Activated T-helper 9 cell treated with anti-CD3 and anti-CD28 coated beads, Interleukin-2, amount 50 U/mL, for 16 hours (primary cell): ENCODE measurements at places on chromosomes 3 and 15.
A peak's percentile ranks its signal among the peaks of the same experiment; 100 is the strongest.

- DNase-seq: no peak
These were observed 7.7 kb downstream of the PLSCR1 start for GRCh38 chr3:146536681-146537080.

- DNase-seq: no peak
These were observed 23.4 kb downstream of the P2RY1 start for GRCh38 chr3:152858170-152858800.

- DNase-seq: no peak
These were observed 367.7 kb downstream of the CGGBP1 start for GRCh38 chr3:87691109-87691508.

GRCh38 chr3:89314454-89315098 lies 207.2 kb downstream of the EPHA3 start:
- DNase-seq: no peak

- DNase-seq: no peak
These were observed 1283.7 kb downstream of the OTOL1 start for GRCh38 chr3:162780313-162780712.

GRCh38 chr3:136380530-136380929 lies 130.4 kb downstream of the PCCB start:
- no peak for DNase-seq

DNA sequence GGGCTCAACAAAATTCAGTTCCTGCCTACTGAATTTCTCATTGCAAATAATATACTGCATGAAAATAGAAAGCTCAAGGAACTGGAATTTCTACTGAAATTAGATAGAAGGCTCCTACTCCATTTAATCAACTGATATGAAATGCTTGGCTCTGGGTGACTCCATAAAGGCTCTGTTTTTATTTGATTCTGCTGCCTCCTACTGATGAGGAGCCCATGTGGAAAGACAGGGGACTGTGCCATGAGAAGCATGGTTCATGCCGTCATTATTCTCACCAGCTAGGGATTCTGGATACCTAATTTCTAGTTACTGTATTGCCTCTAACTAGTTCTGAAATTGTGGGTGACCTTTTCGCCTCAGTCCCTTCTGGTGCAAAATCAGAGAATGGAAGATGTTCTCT lies 366.2 kb upstream of the DPH6 start:
- no peak for DNase-seq

DNA sequence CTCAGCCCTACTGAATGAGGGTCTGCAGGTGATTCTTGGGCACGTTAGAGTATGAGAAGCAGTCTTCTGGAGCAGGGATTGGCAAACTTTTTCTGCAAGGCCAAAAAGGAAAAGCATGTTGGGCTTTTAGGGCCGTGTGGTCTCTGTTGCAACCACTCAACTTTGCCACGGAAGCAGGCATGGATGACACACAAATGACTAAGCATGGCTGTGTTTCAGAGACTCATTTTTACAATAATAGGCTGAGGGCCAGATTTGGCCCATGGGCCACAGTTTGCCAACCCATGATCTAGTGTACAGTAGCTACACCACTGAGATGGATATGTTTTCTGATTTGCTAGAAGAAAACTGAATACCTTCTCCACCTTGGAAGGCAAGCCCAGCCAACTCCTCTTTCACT lies 66.1 kb upstream of the PRICKLE2 start:
- no peak for DNase-seq

DNA sequence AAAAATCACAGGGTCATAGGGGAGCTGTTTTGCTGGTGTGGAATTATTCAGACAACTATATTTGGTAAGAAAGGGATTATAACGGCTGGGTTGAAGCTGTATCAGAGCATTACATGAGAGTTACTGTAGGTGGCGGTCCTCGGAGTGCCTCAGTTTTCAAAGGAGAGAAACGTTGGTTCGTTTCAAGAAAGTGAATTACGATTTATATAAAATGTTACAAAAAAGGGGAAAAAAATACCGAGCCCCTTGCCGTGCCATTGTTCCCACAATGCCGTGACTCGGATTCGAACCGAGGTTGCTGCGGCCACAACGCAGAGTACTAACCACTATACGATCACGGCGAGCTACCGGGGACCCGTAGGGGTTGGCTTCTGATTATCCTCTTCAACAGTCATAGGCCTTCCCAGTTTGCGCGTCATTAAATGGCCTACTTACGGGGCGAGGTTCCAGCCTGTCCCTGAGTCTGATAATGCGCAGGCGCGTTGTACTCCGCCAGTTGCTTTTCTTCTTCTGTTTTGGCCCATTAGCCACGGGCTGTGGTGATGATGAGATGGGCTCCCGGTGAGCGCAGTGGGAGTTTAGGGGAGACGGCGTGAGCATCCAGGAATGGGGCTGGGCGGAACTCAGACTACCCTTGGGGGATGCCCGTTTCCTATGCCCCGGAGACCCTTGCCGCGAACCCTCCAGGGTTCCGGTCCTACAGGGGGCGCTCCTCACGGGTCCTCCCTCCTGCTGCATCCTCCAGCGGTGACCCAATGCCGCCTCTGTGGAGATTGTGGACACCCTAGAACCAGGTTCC lies 10.8 kb upstream of the SHF start:
- DNase-seq: peak; percentile 90

DNA sequence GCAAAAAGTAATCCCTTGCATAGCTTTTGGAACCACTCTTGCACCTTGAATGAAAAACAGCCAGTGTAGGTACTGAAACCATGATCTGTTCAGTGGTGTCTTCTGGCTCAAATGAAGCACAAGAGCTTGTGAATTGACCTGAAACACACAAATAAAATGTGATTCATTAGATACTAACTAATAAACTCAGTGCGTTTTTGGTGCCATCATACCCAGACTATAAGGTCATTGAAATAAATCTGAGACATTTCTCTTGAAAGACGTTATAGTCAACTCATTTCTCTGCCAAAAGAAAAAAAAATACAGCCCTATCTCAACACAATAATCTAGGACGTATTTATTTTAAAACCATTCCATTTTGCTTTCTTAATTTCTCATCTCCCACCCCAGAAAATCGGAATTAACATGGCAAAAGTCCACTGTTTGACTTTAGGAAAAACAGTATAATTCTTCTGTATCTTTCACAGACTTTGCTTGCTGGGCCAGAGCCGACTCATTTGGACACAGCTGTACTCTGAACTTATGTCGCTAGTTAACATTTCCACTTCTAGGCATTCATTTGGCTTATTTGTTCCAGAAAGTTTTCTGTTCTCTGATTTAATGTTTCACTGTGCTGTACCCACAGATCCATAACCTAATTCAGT lies 284.9 kb upstream of the TBL1XR1 start:
- no peak for DNase-seq

- DNase-seq: no peak
These were observed 63.9 kb downstream of the ADCY5 start for GRCh38 chr3:123385001-123385401.

- DNase-seq: no peak
These were observed 336.5 kb downstream of the MAGI1 start for GRCh38 chr3:65702202-65702601.

GRCh38 chr15:66424963-66425612 lies 38.4 kb downstream of the MAP2K1 start:
- no peak for DNase-seq

- DNase-seq: peak; percentile 53
These were observed 109.8 kb downstream of the PPP2R3A start for GRCh38 chr3:136075218-136075808.

DNA sequence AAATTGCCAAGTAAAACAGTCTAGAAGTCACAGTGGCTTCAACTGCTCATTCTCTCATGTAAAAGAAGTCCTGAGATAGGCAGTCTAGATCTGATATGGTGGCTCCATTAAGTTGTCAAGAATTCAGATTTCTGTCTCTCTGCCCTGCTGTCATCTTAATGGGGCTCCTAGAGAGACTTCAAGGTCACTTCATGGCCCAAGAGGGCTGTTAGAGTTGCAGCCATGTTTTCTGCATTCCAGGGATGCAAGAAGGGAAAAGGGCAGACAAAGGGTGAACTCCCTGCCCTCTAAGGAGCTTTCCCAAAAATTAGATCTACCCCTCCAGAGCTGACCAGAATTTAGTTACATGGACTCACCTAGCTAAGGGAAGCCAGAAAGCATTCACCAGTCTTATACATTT lies 23.1 kb downstream of the ABHD2 start:
- DNase-seq: no peak

- DNase-seq: no peak
These were observed 318.0 kb downstream of the FGF12 start for GRCh38 chr3:192409201-192409837.

- no peak for DNase-seq
These were observed 1.4 kb downstream of the GJD2 start for GRCh38 chr15:34753236-34753894.

DNA sequence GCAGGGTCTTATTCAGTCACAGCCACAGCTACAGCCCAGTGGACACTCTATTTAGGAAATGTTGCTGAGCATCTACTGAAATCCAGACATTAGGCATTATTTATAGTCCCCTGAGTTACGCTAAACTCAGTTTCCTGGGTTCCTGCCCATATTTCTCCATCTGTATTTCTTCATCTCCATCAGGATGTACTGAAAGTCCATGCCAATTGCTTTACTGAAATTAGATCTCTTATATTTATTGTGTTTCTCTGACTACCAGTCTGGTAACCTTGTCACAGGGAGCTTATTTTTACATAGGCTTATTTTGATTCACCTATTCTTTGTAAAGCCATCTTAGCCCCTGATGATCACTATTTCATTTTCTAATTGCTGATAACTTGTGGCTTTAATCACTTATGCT lies 223.9 kb downstream of the TLE3 start:
- DNase-seq: no peak

- DNase-seq: no peak
These were observed 3.1 kb downstream of the GLB1 start for GRCh38 chr3:33093847-33094246.

DNA sequence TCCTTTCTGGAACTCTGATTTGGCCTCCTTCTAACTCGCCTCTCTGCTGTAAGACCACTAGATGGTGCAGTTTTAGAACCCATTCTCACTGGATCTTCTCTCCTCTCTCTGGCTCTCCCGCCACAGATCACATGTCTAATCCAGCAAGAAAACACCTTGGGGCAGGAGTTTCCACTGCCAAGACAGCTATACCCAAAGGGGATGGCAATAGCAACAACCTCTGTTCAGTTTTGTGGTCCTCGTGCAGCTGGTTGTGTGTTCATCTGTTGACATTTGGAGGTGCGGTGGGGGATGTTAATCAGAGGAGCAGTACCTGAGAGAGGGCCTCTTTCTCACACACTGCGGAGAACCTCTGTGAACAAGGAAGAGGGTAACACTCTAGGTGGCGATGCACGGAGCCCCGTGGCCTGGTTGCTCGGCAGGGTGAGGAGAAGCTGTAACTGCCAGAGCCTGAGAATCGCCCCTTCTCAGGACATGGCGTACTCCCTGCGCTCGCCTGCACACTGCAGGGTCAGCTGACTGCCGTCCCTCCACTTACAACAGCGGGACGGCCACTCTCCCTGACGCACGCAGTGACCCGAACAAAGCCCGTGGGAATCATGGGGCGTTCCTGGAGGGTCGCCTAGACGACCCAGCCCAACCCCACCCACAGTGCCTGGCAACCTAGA lies at the start of gene TEX55:
TEX55 (plus strand) TSS at position 666 of the 668 bp plus-strand sequence. CDS start 25 bp downstream, outside the sequence.
- no peak for DNase-seq

GRCh38 chr3:99808163-99808794 lies 9.4 kb upstream of the CMSS1 start:
- no peak for DNase-seq

- DNase-seq: no peak
These were observed 60.7 kb downstream of the IMPG2 start for GRCh38 chr3:101259485-101260341.

- no peak for DNase-seq
These were observed 91.1 kb downstream of the WNT7A start for GRCh38 chr3:13788522-13789424.

- peak; percentile 49 for DNase-seq
These were observed 43.8 kb downstream of the NCEH1 start for GRCh38 chr3:172666873-172667694.

DNA sequence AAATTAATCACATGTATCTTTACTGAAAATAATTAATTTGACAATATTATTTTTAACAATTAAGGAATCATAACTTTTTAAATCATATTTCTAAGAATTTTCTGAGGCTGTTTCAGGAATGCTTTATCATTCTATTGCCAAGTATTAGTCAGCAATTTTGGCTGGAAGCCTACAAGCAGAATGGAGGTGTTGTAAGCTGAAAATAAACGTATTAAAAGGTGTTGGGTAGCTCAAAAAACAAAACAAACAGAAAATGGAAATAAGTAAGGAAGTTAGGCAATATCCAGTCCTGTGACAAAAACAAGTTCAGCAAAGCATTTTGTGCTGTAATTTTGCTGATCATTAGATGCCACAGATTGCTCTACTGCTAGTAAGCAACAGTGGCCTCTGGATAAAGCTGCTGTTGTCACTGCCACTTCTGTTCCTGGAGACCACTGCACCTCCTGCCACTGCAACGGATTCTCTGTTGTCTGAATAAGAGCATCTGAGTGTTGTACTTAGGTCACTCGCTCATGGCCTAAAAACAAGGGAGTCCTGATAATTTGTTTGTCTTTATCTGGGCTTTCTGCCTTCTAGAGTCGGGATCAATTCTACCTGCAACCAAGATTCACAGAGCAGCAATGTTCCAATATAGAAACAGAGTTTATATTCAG lies 63.5 kb upstream of the SLITRK3 start:
- DNase-seq: no peak

DNA sequence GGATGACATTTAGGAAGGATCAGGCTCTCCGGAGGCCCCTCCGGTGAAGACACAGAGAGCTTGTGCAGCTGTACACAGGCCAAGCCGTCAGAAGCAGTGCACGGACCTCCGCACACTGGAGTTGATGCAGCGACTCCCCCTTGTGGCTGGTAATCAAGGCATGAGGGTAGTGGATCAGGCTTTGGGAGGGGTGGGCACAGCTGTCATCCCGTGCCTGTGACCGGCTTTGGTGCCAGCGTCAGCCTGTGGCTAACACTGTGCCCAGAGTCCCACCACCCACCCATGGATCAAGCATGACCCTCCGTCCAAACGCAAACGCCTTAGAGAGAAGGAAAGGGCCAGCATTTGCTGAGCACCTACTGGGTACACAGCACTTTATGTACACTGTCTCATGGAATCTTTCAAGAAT lies 8.2 kb upstream of the GRIP2 start:
- DNase-seq: peak; percentile 6

GRCh38 chr3:48993834-48994233 lies 3.8 kb downstream of the P4HTM start:
- no peak for DNase-seq

- DNase-seq: no peak
These were observed 311.9 kb downstream of the EDEM1 start for GRCh38 chr3:5499404-5499803.

- DNase-seq: no peak
These were observed 76.1 kb upstream of the SPATA16 start for GRCh38 chr3:173217127-173217526.

GRCh38 chr3:64852738-64853137 lies 164.9 kb upstream of the ADAMTS9 start:
- DNase-seq: no peak

DNA sequence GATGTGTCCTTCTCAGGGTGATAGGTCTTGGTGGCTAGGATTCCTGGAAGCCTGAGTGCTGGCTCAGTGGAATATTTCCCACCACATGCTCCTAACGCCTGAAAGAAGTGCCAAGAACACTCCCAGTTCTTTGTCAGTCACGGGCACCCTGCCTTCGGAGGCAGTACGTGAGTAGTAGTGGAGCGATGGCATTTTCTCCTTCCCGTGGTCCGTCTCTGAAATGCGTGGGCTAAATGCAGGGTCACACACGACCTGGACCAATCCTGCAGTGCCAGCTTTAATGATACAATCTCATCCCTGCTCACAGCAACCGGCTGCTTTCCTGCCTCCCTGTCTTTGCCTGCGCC lies 14.5 kb downstream of the H1-8 start:
- no peak for DNase-seq
